Lower lobe of right lung (tissue), 2 donors: ENCODE measurements at places on chromosomes 13 and 19.

DNA sequence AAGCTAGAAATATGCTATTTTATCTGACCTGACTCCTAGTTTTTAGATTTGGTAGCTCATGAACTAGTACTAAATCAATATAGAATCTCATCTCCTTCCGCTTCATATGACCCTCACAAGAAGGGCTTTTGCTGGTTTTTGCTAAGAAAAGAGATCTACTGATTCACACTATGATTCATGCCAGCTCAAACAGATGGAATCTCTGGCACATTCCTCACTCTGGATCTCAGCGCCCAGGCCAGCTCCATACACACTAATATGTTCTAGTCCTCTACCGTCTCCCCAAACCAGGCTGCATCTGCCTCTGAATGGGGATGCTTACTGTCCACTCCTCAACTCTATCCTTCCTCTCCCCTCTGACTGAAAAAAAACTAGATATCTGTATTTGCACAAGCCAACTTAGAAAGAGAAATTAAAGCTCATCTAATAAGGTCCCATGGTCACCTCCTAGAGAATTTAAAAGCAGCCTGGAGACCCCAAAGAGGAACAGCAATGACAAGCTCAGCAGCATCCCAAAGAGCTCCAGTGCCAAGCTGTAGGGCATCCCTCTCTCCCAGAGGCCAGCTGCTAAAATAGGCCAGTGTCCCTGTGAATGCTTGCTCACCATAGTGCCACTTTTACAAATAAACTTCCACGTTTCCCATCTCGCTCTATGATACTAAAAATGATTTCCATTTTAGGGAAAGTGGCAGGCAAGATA lies 74.9 kb downstream of the LHFPL6 start:
- no peak for DNase-seq

- peak; percentile 55 for DNase-seq
Observed at GRCh38 chr13:33017323-33017929, 1.2 kb downstream of the KL start.

DNA sequence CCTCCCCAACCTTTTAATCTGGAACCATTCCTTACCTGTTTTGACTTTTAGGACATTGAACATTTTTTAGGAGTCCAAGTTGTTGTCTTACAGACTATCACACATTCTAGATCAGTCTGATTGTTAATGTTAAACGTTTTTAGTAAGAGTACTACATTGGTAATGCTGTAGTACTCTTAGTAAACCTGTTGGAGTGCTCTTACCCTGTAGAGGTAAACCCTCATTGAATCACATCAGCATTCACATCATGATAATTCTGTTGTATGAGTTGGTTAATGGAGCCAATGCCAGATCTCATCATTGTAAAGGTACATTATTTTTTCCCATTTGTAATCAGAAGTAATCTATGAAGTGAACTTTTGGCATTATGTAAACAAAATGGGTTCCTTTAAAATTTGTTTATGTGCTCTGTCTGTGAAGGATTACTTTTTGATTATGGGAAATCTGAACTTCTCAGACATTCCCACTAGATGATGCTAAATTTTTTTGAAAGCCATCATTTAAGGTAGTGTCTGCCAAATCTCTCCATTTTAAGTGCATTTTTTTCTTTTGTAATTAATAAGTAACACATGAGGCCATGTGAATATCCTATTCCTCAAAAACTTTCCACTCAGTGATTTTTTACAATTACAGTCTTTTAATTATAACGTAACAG lies 55.2 kb downstream of the VWA8 start:
- DNase-seq = no peak

GRCh38 chr13:72536714-72537394 lies 190.6 kb downstream of the MZT1 start:
- no peak for DNase-seq

DNA sequence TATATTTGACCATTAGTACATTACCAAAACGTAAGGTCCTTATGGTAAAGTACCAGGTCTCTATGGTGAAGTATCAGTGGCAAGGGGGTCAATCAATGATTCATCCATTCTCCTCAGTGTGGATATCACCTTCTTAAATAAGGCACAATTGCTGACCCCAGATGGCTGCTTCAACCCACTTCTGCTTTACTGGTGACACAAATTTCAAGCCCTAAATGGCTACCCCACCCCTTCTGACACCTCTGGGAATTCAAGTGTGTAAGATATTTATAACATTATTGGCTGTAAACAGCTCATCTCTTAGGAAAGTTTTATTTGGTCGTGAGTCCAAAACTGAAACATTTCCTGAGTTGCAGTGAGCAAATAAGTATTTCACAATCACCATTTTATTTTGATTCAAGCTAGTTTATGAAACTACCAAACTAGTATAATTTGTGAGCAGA lies 7.9 kb upstream of the WBP4 start:
- DNase-seq = no peak

GRCh38 chr13:43495732-43496131 lies 291.0 kb downstream of the ENOX1 start:
- DNase-seq = no peak

DNA sequence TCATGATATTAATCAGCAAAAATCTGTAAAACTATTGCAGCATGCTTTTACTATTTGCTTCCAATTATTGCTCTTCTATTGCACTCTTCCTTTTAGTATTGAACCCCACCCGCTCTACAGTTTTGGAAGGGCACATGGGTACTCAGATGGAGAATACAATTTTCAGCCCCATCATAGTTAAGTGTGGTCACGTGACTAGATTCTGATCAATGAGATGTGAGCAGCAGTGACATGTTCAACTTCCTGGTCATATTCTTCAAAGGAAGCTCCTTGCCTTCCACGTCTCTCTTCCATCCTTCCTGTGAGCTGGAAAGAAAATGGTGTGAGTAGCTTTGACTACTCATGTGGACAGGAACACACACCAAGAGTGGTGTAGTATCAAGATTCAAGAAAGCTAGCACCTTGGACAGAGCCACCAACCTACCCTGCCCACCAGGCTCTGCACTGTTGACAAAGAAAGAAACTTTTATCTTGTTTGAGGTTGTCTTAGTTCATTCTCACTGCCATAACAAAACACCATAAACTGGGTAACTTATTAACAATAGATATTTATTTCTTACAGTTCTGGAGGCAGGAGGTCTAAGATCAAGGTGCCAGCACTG lies 3.8 kb upstream of the FGF14 start:
- no peak for DNase-seq

GRCh38 chr19:33382006-33382405 lies 8.5 kb downstream of the CEBPG start:
- no peak for DNase-seq

DNA sequence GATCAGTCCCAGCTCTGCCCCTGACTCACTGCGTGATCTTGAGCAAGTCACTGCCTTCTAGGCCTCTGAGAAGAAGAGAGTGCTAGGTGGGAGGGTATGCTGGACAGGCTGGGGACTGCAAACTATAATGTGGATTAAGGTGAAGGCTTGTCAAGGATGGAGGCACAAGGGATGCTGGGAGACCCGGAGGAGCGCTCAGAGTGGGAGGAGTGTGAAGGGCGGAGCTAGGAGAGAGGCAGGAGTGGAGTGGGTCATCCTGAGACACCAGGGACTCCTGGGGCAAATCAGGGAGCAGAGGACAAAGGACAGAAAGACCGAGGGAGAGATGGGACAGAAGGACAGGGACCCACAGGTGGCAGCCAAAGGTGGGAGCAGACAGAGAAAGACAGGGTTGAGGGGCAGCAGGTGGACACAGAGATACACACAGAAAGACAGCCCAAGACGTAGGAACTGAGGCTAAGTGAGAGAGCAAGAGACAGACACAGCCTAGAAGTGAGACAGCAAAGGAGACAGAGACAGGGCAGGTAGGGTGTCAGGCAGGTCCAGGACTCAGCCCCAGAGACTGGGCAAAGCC lies 2.6 kb downstream of the GRIK5 start:
- DNase-seq = no peak
